ENCODE measurements at places on chromosomes 3 and 15.

DNA sequence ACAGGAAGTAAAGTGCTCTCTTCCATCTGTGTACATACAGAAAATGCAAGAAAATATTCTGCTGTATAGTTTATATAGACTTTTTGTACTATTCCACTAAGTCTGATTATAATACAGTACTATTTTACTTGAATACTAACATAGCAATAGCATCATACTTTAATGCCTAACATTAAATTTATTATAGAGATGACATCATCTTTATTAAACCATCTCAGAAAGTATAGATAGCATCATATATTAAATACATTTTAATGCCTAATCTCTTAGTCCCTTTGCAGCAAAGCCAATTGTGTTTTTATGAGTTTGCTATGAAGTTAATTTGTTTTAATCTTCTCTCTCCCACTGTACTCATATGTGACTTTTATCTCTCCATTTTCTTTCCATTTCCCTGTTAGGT lies 39.7 kb upstream of the ZDHHC23 start:
- no peak for DNase-seq

GRCh38 chr3:172125053-172125452 lies 85.7 kb downstream of the FNDC3B start:
- DNase-seq = no peak

GRCh38 chr15:23869396-23869795 lies 182.3 kb upstream of the NDN start:
- peak; percentile 62 for DNase-seq

- DNase-seq = no peak
Measured at GRCh38 chr3:177613901-177614300, 416.6 kb upstream of the TBL1XR1 start.

DNA sequence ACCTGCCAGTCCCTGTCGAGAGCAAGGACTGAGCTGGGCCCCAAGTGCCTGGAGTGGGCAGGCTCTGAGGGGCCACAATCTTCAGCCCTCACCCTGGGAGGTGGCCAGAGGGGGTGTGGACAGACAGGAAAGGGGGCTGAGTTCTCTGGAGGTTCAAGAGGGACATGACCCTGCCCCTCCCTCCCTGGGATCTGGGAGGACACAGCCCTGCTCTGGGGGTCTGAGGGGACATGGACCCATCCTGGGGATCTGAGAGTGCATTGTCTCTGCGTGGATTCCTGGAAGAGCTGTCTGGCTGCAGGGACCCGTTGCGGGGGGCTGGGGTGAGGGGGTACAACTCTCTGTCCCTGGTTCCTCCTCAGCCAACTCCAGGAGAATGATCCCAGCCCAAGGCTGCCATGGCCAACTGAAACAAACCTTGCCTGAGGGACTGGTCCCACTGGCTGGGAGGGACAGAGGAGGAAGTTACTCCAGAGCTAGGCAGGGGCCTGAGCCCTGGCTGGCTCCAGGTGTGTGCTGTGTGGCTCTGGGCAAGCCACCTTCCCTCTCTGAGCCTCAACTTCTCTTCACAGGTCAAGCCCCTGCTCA lies 29.0 kb downstream of the PTH1R start:
- no peak for DNase-seq

GRCh38 chr3:50171540-50172301 lies 16.6 kb downstream of the SEMA3F start:
- DNase-seq = no peak

GRCh38 chr3:24416224-24416623 lies 78.4 kb downstream of the THRB start:
- DNase-seq = no peak

GRCh38 chr3:51982352-51982837 lies 940 bp upstream of the ACY1 start:
- DNase-seq = peak; percentile 95

DNA sequence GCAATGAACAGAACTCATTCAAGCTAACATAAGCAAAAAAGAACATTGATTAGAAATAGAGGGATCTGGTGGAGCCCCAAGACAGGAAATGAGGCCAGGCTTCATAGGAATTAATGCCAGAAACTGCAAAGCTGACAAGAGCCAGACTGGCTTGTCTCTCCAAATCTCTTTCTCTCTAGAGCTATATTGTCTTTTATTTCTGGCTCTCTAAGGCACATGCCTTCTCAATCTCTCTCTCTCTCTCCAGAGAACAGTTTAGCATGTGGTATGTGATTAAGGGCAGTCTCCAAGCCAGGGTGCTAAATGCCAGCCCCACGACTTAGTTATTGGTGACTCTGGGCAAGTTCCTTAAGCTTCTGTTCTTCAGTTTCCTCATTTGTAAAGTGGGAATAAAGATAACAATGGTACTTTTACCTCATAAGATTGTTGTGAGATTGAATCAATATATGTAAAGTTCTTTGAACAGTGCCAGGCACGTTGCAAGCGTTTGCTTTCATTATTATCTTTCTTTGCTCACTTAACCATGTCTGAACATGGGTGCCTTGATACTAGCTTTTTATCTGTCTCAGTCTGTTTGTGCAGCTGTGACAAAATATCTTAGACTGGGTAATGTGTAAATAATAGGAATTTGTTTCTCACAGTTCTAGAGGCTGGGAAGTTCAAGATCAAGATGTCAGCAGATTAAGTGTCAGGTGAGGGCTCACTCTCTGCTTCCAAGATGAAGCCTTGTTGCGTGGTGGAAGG lies 123.2 kb downstream of the BDH1 start:
- DNase-seq = no peak

GRCh38 chr3:156762631-156763185 lies 63.4 kb upstream of the LEKR1 start:
- DNase-seq = peak; percentile 23

DNA sequence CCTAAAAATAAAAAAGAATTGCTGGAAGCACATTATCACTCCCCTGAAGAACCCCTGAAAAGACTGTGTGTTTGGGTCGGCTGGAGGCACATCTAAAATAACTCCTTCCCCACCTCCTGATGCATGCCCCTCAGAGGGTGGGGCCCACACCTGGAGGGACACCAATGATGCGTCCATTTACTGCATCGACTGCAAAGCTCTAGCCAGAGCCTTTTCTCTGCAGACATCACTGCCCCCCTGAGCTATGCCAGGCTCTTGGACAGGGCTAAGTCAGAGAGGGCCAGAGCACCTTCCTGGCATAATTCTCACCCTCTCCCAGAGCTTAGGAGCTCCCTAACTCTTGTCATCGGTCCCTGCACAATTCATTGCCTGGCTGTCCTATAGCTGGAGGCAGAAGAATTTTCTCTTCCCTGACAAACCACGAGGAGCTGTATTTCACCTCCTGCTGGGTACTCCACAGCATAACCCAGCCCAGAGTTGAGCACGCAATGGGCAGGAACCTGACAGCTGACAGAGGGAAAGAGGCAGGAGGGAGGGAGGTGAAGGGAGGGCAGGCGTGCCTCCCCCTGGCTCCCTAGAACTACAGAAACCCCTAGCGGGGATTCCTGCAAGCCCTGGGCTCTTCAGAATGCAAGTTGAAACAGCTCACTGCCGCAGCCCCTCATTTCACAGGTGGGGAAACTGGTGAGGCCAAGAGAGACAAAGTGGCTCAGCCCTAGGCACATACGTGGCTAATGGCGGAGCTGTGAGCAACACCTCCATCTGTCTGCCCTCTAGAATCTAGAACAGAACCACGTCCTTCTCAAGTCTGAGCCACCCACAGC lies 46.6 kb downstream of the XXYLT1 start:
- no peak for DNase-seq

DNA sequence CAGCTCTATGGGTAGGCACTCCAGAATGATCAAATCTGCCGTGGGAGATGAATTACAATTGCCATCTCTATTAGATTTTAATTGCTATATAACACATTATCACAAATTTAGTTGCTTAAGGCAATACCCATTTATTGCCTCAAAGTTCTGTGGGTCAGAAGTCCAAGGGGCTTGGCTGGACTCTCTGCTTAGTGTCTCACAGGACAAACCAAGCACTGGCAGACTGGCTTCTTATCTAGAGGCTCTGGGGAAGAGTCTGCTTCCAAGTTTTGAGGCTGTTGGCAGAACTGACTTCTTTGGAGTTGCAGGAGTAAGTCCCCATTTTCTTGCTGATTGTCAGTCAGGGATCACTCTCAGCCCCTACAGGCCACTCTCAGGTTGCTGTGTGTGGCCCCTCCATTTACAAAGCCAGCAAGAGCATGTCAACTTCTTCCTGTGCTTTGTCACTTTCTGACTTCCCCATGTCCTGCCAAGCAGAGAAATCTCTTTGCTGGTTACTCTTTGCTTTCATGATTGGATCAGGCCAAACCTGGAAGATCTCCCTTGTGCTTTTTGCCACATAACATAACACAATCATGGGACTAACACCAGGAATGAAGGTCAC lies 93.5 kb upstream of the PRICKLE2 start:
- DNase-seq = peak; percentile 69

DNA sequence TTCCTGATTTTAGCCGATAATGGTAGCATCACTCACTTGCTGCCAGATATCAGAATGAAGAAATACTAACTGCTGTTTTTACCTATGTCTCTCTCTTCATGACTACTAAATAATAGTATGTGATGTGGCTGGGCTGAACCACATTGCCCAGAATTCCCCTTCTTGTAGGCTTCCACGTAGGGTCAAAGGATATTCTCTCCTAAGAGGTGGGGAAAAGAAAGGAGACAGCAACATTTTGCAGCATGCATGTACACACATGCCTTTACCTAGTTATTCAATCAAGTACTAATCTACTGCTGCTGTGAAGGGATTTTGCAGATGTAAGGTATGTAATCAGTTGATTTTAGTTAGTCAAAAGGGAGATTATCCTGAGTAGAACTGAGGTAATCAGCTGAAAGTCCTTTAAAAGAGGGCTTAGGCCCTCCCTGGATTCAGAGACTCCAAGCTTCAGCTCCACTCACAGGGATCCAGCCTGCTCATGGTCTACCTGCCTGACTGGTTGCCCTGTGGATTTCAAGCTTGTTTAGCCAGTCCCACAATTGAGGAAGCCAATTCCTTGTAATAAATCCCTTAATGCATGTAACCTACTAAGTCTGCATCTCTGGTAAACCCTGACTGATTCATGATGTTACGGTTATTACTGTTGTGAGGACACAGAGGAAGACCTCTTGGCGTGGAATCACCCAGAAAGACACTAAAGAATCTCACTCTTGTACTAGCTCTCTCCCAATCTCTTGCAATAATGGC lies 20.4 kb downstream of the PLD1 start:
- no peak for DNase-seq

DNA sequence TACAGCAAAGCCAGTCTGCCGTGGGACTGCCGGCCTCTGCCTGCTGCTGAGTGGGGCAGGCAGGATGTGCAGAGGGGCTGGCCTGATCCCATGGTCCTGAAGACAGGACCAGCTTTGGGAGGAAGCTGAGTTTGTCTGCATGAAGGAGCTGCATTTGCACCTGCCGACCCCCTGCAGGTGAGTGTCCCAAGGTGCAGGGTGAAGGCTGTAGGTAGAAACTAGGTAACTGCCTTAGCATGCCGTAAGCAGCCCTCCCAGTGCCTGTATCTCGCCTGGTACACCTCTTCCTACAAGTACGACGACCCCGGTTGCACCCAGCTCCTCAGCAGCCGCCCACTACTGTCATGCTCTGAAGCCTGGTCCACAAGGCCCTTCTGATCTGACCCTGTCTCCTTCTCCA lies 34.9 kb downstream of the AMOTL2 start:
- no peak for DNase-seq
